Activated CD8-positive, alpha-beta memory T cell treated with anti-CD3 and anti-CD28 coated beads for 1 hour (primary cell): ENCODE measurements at places on chromosomes 13 and 19.

DNA sequence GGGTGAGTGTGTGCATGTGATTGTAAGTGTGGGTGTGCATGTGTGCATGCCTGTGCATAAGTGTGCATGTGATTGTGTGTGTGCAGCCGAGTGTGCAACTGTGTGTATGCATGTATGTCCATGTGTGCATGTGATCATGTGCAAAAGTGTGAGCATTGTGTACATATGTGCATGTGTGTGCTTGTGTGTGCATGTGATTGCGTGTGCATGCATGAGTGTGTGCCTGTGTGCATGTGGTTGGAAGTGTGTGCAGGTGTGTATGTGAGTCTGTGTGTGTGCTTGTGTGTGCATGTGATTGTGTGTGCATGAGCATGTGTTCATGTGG lies 3.5 kb downstream of the PODNL1 start:
- DNase-seq: no peak

DNA sequence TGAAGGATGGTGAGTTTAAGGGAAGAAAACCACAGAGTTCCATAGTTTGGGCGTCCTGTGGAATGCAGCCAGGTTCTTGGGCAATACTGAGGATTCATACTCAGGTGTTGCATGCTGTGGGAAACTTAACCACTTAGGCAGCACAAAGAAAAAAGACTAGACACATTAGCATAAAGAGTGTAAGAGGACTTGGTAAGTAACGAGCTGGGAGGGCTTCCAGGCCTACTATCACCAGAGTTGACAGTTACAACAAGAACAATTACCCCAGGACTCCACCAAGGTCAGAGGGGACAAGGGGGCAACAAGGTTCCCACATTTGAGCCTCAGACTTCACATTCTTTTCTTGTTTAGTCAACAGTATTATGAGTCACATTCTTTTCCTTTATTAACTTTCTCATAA lies 33.2 kb downstream of the KCTD12 start:
- DNase-seq: no peak

- DNase-seq: no peak
Measured at GRCh38 chr19:46980761-46981160, 38.9 kb upstream of the NPAS1 start.

DNA sequence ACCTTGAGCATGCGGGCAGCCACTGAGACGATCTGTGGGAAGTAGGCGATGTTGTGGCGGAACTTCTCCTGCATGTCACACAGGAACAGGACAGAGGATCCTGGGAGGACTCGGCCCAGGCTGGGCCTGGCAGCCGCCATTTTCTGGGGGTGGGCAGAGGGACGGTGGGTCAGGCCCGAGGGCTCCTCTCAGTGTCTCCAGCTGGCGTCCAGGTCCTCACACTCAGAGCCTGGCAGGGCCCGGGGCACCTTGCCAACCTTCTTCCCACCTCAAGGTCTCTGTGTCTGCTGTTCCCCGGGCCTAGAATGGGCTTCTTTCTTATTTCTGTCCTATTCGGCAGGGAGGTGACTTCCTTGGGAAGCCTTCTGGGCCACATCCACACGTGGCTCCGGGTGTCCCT lies 5.1 kb downstream of the ISOC2 start:
- no peak for DNase-seq

GRCh38 chr19:34330116-34330515 lies 34.9 kb upstream of the GPI start:
- DNase-seq: no peak

DNA sequence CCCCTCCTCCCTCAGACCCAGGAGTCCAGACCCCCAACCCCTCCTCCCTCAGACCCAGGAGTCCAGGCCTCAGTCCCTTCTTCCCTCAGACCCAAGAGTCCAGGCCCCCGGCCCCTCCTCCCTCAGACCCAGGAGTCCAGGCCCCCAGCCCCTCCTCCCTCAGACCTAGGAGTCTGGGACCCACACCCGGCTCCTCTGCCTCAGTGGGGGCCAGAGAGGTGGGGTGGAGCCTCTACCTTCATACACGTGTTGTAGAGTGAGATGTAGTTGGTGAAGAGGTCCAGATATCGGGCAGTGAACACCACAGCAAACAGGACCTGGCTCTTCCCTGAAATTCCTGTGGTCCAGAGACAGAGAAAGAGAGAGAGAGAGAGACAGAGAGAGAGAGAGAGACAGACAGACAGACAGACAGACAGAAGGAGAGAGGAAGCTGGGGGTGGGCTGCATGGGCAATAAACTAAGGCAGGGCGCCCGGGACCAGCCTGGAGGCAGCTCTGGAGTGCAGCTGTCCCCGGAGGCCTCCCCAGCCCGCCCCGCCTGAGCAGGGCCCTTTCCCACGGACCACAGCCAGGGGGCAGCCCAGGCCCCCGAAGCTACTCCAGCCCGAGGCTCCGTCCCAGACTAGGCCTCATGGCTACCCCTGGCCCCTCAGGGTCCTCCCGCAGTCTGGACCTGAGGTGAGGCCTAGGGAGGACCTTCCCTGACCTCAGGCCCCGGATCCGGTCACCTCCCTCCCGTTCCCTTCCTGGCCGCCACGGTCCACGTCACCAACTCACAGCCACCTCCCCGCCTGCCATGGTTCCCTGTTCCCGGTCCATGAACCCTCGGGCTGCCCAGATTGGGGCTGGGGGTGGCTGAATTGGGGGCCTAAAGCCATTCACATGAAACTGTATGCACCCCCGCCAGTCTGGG lies 907 bp downstream of the KDELR1 start:
- no peak for DNase-seq

DNA sequence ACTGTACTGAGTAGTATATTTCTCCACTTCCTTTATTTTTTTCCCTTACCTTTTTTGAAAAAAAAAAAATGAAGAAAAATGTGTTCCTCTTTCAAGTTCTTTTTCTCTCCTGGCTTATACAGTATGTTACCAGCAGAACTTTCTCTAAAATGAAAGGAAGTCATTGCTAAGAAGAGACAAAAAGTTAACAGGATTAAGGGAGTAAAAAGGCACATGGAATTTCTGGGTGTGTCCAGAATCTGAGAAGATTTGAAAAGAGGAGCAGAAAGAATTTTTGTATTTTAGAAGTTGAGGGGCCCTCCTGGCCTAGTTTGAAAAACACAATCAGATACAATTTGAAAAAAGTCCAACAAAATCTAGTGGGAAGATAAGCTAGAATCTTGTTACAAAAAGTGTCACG lies 21.0 kb upstream of the TRIM13 start:
- no peak for DNase-seq

DNA sequence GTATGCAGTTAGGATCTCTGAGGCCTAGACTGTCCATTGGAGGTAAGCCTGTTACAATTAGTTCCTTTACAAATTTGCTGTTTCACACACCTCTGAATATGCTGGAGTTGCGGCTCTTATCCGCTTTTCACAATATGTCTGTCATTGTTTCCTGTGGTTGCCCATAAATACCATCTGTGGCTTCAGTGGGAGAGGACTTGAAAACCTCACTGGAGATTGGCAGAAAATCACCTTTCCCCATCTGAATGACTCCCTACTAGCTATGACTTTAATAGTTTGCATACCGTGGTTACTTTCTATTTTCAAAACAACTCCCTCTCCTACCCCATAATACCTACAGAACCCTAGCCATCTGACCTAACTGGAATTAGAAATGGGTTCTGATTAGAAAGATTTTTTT lies 454.3 kb downstream of the PCDH17 start:
- no peak for DNase-seq

GRCh38 chr13:45396533-45397095 lies 21.6 kb downstream of the SLC25A30 start:
- no peak for DNase-seq

DNA sequence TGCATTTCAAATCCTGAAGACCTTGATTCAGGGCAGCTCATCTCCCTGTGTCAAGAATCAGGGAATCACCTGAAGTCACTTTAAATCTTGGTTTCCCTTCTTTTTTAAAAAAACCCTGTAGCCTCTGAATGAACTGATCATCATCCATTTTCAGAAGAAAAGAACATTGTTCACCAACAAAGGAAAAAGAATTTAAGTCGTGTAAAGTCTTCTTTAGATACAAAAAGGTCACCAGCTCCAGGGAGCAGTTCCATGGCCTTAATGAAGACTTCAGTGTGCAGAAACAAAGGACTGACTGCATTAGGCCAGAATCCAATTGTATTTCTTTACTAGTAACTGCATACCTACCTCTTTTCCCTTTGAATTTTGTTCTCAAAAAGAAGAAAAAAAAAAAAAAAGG lies 245.0 kb downstream of the ABCC4 start:
- DNase-seq: no peak

- peak; percentile 40 for DNase-seq
Measured at GRCh38 chr19:3665681-3666544, 34.4 kb downstream of the PIP5K1C start.

GRCh38 chr19:3480383-3481091 lies at the start of gene SMIM24:
TSS of gene SMIM24 (minus strand) at chr19:3480525. CDS start at chr19:3480463, 62 bp downstream.
- DNase-seq: no peak

GRCh38 chr13:43908156-43909126 lies 28.7 kb downstream of the LACC1 start:
- no peak for DNase-seq

- DNase-seq: no peak
Measured at GRCh38 chr19:45404557-45405434, at the start of gene PPP1R13L. TSS of gene PPP1R13L (minus strand) at chr19:45405069. CDS start at chr19:45398318, 6,751 bp downstream.

- no peak for DNase-seq
Measured at GRCh38 chr13:51287758-51288157, 51.7 kb upstream of the SERPINE3 start.

- DNase-seq: no peak
Measured at GRCh38 chr13:44801990-44802389, 187.3 kb downstream of the NUFIP1 start.

GRCh38 chr13:95800436-95800835 lies 123.5 kb downstream of the DNAJC3 start:
- no peak for DNase-seq

DNA sequence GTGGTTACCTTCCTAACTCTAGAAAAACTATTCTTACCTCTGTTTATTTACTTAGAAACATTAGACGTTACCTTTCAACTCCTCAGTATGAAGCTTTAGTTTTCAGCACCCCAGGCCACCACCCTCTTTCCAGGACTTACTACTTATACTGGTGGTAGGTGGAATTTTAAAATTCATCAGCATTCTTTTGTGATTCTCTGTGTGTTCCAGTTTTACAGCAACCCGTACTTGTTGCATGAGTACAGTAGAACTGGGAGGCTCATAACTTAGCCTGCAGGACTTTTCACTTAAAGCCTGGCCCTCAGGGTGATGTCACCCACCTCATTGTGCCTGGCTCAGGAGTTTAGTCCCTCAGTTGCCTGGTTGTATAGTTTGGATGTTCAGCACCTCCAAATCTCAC lies 49.4 kb upstream of the ALOX5AP start:
- no peak for DNase-seq

DNA sequence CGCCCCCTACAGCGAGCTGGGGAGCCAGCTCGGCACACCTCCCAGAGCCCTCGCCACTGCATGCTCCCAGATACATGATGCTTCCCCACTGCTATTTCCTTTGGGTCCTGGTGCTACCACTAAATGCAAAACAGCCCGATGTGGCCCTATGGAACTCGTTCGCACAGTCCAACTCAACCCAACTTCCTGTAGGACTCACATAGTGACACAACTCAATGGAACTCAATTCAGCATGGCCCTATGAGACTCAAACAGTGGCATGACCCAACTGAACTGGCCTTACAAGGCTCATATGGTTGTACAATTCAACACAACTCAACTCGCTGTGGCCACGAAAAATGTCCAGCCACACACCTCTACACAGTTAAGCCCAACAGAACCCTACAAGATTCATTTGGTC lies 3.5 kb downstream of the KCNA7 start:
- DNase-seq: no peak

DNA sequence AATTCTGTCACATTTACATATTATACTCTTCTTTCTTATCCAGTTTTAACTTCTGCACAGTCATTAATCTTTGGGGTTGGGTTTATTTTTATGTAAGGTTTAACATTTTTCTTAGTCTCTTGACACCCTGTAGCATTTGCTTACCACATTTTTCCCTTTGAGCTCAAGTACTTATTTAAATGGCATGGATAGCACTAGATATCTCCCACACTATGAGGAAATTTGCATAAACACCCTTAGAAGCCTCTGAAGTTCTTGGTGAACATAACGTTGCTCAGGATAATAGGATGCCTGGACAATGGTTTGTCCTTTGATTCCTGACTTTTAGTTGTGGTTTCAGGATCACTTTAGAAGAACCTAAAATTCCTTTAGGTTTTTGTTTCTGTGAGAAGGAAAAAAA lies 338.9 kb downstream of the PCDH17 start:
- DNase-seq: no peak

DNA sequence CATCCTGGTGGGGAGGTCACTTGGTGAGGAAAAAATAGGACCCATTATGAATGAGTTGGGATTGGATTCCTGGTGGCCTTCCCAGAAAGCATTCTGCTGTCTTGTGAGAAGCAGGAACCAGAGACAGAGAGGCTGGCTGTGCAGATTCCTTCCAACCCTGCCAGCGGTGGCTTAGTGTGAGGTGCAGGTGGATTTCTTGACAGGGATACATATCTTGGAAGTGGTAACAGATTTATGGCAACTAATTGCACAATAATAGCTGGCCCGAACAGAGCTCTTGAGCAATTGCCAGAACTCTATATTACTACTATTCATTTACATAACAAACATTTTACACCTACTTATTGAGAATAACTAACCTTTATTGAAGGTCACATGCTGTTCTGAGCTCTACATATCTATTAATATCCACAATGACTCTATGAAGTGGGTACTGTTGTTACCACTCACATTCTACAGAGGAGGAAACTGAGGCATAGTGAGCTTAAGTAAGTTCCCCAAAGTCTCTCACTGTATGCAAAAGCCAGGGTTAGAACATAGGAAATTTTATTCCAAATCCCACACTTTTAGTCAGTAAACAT lies 173.9 kb upstream of the SERP2 start:
- no peak for DNase-seq

DNA sequence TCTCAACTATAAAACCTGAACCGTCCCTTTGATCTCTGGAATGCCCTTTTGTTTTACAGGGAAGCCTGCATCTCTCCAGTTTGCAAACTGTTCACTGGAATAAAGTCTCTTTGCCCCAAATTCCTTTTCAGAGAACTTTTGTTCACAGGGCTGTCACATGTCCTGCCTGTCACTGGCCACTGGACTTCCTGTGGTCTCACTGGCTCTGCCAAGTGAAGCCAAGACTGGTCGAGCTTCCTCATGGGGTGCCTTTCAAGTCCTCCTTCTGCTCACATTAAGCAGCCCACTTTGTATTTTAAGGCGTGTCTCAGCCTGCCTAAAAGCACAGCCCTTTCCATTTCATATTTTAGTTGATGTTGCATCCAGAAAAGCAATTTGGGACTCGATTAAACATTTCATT lies 215.7 kb downstream of the KATNAL1 start:
- no peak for DNase-seq

DNA sequence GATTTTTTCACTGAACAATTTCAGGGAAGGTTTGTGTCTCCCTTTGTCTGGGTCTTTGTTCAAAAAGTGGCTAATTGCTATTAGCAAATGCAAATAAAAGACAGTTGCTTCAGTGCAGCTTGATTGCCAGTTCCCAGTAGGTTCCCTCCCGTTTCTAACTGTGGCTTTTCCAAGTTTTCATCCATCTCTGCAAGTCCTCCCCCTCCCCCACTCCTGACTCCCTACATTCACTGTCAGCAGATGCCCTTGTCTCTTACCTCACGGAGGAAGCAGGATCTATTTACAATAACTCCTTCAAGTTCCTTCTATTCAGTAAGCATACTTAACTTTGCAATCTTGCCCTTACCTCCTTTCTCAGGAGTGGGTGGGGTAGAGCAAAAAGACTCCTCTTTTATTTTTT lies 55.4 kb upstream of the SCEL start:
- no peak for DNase-seq
